ENCODE measurements at places on chromosomes 6 and 20.

GRCh38 chr20:56195946-56196345, 52.6 kb upstream of the MC3R start:
- no peak for DNase-seq

DNA sequence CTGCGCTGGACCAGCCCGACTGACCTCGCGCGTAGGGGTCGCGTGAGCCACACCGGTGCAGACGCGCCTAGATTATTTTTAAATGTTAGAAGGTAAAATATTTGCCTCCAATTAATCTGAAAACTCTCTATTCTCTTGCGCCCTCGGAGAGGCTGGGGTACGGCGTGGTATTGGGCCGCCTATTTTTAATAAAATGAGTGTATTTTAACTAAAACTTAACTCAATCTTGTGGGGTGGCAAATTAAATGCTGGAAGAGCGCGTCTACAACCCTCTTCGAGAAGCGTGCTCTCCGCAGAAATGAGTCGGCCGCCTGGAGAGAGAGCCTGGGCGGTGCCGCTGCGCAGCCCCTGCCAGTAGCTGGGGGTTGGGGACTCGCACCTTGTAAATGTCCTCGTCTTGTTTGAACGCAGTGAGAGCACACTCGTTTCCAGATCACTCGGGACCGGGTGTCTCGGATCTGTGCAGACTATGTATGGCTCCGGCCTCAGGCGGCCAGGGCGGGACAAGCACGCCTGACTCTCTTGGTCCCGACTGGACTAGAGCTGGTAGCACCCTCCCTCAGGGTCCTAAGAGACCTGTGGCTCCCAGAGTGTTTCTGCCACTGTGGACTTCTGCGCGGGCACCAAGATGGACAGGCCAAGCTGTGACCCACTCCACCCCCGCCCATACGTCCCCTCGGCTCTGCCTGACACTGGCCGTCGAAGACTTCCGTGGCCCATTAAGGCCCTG, 2.0 kb upstream of the MAFB start:
- DNase-seq: no peak

DNA sequence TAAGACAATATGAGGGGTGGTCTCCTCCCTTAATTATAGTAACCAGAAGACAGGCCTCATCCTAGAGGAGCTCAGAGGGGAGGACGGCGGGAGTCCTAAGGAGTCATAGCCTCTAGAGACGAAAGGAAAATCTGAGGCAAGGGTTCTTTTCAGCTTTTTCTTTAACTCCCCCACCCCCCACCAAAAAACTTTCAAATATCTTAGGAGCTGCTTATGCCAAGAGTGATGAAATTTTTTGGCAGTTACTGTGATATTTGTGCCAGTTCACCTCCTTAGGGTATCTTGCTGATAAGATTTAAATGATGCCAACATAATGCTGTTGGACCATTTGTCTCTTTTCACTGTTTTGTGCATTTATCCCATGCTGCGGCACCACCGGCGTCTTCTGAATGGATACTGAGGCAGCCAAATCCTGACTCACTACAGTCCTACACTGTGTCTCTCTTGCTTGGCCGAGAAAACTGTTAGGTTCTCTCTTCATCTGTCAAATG, 44.5 kb upstream of the DSE start:
- DNase-seq: no peak

- DNase-seq: no peak
Measured at GRCh38 chr6:6434151-6434550, 113.7 kb upstream of the F13A1 start.

DNA sequence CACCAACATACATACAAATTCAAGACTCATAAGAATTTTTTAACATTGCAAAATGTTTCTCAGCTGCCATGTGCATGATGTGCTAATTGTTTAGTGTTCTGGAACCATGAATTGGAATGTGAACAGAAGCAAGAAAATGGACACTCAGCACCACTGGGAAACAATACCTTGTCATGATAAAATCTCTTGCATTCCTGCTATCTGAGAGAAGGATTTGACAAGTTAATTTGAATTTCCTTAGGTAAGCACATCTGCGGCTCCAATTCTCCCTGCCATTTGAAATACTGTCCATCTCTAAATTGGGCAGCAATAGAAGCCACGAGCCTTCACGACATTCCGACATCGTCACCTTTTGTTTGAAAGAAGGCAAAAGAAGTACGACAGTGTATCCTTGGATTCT, 1104.6 kb upstream of the MAP3K7 start:
- no peak for DNase-seq

DNA sequence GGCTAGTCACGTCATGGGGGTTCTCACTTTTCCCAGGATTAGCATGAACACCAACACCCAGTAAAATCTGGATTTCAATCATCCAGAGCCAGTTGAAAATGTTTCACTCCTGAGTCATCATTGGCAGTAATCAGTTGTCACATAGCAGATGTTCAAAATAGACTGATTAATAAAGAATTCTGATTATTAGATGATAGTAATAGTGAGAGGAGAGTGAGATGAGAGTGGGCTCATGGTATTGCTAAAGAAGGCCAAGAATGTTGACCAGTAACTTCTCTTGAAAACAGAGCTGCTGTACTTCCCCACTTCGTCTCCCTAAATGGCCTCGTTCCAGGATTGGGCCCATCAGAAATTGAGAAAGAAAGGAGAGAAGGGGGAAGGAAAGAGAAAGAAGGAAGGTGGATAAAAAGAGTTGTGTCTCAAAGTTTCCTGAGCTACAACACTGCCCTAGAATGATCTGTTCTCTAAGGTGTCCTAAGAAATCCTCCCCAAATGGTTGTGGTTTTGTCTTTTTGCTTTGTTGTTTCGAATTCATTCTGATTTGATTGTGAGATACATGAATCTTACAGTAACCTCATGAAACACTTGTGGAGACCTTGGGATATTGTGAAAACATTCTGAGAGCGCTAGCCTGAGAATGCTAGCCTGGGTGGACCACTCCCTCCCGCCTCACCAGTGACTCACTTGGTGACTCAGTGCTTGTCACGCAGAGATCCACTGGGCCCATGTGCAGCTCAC, 502.2 kb upstream of the JARID2 start:
- peak; percentile 15 for DNase-seq

GRCh38 chr6:169618526-169619490, 83.0 kb downstream of the WDR27 start:
- DNase-seq: no peak

- DNase-seq: peak; percentile 92
Measured at GRCh38 chr6:43143235-43144128, 27.6 kb upstream of the SRF start.

- DNase-seq: peak; percentile 99
Measured at GRCh38 chr6:13924146-13924948, 405 bp upstream of the RNF182 start.

DNA sequence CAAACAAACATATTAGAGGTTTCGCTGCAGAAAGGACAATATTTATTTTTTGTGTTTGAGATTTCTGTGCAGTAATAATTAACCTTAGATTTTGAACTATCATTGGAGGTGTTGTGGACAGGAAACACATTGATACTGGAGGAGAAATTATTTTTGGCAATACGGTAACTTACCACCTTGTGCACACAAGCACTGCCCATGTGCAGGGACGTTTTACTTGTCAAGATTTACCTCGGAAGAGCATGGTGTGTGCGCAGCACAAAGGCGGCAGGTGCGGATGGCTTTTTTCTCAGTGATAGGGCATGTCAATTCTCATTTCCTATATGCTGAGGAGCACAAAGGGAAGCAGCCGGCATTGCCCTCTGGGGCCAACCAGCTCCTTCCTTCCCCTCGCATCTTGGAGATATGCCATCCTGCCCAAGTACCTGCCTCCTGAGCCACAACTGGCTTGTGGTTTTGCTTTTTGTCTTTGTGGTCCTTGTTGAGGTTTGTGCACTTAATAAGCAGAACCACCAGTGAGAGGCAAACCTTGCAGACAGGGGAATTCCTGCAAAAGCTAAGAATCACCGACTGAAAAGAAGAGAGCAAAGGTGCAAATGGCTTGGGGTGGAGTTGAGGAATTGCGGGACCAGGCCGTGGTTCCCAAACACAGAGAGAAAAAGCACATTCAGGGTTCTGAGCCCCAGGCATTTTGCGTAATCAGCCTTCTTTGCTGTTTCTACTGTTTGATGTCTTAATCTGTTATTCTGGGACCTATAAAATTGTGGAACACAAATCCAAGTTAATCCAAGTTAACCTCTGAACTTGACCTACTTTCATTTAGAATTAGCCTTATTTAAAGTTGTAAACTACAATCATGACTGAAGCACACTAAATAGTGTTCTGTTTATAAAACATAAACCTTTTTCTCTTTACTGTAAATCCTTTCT, 21.9 kb downstream of the SAMD5 start:
- peak; percentile 38 for DNase-seq

DNA sequence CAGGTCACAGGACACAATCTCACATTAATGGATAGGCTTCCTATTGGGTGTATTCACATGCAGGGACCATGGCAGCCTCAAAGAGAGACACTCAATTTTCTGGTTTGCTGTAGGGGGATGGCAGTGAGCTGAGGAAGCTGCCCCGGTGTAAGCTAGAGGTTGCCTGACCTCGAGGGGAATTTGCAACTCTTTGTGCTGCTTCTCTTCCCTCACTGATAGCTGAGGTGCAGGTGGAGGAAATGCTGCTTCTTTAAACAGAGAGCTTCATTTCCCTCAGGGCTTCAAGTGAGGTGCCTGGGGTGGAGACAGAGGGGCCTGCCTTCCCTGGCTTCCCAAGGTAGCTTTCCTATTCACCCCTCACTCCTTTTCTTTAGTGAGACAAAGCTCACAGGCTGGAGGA, 151.9 kb downstream of the CD83 start:
- no peak for DNase-seq

DNA sequence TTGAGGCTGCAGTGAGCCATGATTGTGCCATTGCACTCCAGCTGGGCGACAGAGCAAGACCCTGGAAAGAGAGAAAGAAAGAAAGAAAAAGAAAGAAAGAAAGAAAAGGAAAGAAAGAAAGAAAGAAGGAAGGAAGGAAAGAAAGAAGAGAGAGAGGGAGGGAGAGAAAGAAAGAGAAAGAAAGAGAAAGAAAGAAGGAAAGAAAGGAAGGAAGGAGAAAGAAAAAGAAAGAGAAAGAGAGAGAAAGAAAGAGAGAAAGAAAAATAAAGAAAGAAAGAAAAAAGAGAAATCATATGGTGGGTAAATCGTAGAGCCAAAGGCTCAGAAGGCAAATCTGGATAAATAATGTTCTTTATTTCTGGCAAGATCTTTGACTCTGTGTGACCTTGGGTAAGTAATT, 53.4 kb downstream of the CD40 start:
- DNase-seq: no peak

GRCh38 chr6:107656401-107656800, 166.5 kb downstream of the SOBP start:
- DNase-seq: no peak

DNA sequence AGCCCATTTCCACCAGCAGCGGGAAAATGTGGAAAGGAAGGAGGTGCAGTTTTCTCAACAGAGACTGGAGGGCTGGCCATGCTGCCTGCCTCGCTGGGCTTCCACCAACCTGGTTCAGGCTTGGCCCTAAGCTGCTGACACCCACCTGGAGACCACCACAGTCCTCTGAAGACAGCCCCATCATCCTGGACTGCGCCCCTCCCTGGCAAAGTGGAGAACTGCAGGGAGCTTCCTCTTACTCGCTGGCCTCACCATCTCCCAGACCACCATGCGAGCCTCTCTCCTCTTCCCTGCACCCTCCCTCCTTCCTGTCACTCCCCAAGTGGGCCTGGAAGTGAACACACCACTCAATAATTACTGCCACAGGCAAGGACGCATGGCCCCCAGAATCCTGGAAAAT, 71.5 kb downstream of the PSMG4 start:
- no peak for DNase-seq

- DNase-seq: no peak
Measured at GRCh38 chr6:51526922-51527321, 560.5 kb downstream of the PKHD1 start.

All from NCI-H69 (cell line).